Bronchial epithelial cell (primary cell): ENCODE measurements at places on chromosomes 12 and 14.
A peak's percentile ranks its signal among the peaks of the same experiment; 100 is the strongest.

- DNase-seq = peak; percentile 57
These were observed 754 bp downstream of the ZNF605 start for GRCh38 chr12:132955094-132956010.

GRCh38 chr12:1606021-1606622 is 11.7 kb upstream of the FBXL14 start:
- peak; percentile 93 for DNase-seq

DNA sequence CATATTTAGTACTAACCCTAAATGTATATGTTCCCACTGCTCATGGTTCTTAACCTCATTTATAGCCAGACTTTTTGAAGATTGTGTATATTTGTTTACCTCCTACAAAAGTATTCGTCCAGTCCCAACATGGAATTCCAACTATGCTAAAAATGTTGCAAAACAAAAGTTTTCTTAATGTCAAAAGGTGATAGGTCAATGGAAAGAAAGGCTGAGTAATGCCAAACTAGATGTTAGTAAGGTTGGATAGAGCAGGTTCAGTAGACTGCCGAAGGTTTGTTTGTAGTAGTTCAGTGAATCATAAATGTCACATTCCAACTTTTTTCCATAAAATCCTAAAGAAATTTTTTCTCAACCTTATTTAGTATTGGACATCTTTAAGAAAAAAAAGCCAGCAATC is 874.5 kb downstream of the FLRT2 start:
- DNase-seq = no peak

- DNase-seq = peak; percentile 68
These were observed 162.9 kb downstream of the GXYLT1 start for GRCh38 chr12:41981758-41982157.

DNA sequence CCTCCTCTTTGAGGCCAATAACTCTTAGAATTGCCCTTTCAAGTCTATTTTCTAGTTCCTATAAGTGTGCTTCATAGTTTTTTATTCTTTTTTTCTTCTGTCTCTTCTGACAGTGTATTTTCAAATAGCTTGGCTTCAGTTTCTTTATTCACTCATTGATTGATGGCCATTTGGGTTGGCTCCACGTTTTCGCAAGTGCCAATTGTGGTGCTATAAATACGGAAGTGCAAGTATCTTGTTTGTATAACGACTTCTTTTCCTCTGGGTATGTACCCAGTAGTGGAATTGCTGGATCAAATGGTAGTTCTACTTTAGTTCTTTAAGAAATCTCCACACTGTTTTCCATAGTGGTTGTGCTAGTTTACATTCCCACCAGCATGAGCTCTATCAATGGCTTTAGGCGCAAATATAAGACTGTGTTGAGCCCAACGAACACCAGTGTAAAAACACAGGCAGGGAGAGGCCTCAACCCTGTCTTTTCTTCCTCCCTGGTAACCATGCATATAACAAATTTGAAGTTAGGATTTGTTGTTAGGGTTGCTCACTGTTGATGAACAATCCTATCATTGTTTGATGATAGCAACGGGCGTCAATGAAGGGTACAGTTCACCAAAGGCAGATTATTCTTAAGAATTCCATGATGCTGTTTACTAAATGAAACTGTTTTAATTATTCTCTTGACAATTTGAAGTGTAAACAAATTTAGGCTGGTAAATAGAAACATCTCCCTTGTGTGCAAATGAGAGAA is 13.3 kb upstream of the LMNTD1 start:
- DNase-seq = no peak

GRCh38 chr14:89231426-89232113 is 185.5 kb downstream of the FOXN3 start:
- no peak for DNase-seq

- DNase-seq = no peak
These were observed 19.0 kb downstream of the RACGAP1 start for GRCh38 chr12:50006280-50006679.

GRCh38 chr14:101843665-101844064 is 82.2 kb downstream of the PPP2R5C start:
- DNase-seq = no peak

GRCh38 chr12:112018571-112019237 is 5.5 kb downstream of the ERP29 start:
- DNase-seq = peak; percentile 87

DNA sequence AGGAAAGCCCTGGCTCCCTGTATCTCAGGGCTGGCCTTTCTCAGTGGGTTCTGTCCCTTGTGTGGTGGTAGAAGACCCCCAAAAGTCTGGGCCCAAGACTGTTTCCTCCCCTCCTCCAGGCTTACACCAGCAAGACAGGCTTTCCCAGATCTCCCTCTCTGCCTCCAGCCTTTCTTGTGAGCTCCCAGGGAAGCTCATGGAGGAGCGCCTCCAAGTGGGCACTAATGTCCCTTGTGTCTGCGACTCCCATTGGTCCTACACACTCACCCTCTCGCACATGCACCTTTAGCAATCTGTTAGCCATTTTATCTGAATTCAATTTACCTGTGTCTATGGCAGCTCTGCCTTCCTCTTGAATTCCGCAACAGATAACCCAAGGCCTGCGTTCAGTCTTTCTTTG is 251.1 kb upstream of the CAND1 start:
- DNase-seq = no peak

GRCh38 chr12:31518680-31519227 is 72.2 kb downstream of the DENND5B start:
- peak; percentile 98 for DNase-seq

GRCh38 chr14:65926935-65927700 is 514.6 kb downstream of the FUT8 start:
- DNase-seq = no peak

GRCh38 chr14:65453807-65454480 is 41.4 kb downstream of the FUT8 start:
- no peak for DNase-seq

GRCh38 chr12:71411635-71412034 is 28.0 kb upstream of the LGR5 start:
- no peak for DNase-seq

- peak; percentile 63 for DNase-seq
These were observed 3.2 kb upstream of the FICD start for GRCh38 chr12:108511633-108512540.

DNA sequence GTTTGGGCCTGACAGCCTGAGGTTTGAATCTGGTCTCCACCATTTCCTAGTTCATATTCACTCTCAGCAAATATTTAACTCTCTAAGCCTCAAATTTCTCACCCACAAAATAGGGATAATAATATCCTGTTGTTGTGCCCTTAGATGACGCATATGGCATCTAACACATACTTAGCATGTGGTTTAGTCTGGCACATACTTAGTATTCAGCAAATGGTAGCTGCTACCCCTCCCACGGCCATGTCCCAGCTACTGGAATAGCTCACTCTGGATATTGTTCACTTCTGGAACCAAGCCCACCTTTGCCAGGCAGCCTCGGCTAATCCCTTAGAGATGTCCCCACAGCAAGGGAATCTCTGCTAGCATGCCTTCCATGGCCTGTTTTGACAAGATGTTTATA is 53.3 kb downstream of the BICD1 start:
- DNase-seq = no peak

- DNase-seq = peak; percentile 51
These were observed 129.1 kb downstream of the GPR135 start for GRCh38 chr14:59336098-59336497.
